ENCODE measurements at places on chromosomes 12 and 14.

DNA sequence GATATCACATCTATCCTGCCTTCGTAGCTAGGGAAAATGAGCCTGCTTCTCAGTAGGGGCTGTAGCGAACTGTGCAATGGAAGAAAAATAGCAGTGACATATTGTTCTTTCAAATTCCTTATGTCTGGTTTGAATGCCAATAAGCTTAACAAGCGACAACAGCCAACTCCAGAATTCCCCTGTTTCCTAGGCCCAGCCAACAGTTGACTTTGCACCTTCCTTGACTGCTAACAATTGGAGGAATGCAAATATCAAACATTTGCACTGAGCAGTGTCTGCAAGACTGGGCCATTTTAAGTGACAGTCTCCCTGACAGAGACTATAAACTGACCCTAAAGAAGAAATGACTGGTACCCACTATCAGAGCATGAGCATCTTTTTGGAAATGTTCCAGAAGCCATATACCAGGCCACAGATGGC is 12.0 kb upstream of the SERPINA1 start:
- no peak for DNase-seq

- DNase-seq: no peak
These were observed 81.1 kb downstream of the PELI2 start for GRCh38 chr14:56199095-56199981.

- DNase-seq: no peak
These were observed 17.4 kb downstream of the P2RX4 start for GRCh38 chr12:121227294-121227693.

DNA sequence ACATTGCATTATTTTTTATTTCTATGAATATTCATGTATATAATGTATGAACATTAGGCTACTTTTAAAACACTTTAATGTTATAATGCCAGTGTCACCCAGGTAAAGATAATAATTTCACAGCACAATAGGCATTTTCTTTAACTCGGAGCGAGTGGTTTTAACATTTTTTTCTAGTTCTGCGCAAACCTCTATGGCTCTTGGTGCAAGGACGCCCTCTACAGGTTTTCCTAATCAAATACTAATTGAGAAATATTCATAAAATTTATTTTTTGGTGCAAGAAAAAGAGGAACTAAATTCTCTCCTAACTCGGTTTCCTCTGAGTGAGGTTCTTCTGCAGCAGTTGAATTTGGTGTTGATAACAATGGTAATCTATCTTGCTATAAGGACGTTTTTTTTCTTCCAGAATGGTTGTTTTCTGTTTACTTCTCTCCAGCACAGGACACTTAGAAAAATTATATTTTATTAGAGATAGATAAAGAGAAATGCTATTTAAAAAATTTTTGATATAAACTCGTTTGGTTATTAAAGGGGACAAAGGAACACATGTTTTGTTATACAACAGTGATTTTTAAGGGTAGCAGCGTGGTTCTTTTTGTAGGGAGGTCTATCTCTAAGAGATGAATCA is 2.4 kb upstream of the WIF1 start:
- peak; percentile 11 for DNase-seq

DNA sequence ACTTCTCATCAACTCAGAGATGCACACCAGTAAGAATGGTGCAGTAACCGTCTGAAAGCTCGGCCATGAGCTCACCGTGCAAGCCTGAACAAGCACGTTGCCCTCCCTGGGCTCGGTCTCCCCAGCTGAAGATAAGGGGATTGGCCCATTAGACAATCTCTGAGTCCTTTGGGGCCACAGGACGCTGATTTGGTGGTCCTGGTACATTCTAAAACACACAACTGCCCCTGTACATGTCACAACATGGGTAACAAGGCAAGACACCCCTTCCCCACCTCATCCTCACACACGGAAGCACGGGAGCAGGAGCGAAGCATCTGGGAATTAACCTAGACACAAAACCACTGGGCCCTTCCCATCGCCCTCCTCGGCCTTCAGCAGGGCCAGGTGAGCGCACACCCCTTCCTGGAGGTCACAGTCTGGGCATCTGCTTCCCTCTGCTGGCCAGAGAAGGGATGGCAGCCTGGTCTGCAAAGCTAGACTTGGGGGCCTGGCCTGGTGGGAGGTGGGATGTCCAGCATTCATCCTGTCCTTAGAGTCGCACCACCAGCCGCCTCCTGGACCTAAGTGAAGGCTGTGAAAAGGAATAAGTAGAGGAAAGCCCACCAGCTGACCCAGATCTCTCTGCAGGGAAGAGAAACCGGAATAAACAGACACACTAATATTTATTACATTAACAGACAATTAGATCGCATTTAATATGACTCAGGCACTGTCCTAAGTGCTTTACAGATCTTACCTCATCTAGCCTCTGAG is 18.9 kb upstream of the SMUG1 start:
- DNase-seq: peak; percentile 76

DNA sequence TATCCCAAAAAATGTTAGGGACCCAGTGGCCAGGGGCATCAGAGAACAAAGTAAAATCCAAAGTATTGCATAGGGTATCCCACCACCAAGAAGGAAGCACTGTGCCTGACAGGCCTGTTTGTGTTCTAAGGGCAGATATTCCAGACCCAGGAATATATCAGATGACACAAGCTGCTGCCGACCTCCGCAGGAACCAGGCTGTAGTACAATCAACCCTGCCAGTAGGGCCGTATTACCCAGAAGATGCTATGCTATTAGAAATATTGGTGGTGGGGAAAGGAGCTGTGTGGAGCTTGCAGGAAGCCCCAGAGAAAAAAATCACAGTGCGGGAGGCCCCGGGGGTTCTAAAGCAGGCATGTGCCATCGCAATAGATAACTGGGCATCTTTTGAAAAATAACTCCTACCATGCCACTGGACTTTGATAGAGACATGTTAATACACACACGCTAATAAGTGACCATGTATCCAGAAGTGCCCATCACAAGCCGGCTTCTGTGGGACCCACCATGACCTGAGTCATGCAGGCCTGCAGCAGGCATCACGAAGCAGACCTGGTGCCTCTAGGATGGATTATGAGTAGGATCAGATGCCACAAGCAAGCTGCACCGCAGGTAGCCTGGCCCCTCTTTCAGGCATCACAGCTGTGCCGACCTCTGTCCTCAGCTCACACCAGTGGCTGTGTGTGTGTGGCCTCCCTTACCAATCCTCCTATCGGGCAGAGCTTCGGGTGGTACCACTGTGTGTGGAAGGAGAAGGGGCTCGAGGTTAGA is 242.7 kb downstream of the BCL11B start:
- no peak for DNase-seq

DNA sequence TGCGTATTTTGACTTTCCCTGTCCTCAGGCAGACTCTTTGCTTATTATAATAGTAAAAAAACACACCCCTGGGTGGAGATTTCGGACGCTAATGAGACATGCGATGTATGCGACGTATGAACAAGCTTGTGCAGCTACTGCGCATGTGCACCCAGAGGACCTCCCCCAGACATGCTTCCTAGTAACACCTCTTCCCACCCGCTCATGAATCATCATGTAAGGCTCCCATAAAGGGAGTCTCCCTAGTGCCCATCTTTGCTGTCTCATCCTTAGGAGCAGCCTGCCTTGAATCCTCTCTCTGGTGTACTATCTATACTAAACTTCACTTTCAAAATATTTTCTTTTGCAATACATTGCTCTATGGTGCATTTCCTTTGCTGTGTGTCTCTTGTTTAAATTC is 210.1 kb downstream of the TMEM132D start:
- no peak for DNase-seq

- peak; percentile 14 for DNase-seq
These were observed 14.8 kb downstream of the IRAK3 start for GRCh38 chr12:66203820-66204219.

DNA sequence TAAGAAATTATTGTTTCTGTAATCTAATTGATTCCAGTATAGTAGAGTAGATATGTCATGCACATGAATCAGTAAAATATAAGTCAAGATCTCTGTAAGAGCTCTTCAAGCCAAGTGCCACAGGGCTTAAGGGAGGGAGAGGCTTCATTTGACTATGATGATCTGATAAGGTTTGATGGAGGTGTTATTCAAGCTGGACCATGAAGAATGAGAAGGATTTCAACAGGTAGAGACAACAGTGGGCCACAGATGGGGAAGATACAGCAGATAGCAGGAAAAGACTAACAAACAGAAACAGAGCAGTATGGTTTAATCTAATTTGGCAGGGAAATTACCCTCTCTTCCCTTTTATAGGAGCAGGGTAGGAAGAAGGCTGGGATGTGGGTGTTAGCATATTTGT is 40.6 kb upstream of the FKBP4 start:
- DNase-seq: no peak

- no peak for DNase-seq
These were observed 157.6 kb downstream of the FOXA1 start for GRCh38 chr14:37437490-37437889.

DNA sequence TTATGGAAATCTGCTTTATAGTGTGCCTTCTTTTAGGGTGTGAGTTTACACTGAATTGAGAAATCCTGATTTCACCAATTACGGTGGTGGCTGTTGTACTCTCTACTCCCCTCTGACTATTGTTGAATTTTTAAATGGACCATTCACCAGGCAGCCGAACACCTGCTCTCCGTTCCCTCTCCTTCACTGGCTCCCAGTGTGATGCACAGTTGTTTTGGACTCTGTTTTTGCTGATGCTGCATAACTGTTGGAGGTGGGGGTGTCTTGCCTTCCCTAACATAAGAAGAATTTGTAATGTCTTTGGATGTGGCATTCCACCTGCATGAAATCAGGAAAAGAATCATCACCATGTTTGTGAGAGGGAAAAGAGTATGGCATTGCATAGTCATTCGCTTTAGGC is 341.2 kb downstream of the SNAPC1 start:
- no peak for DNase-seq

GRCh38 chr12:50261654-50262053 is 21.7 kb downstream of the LIMA1 start:
- no peak for DNase-seq

DNA sequence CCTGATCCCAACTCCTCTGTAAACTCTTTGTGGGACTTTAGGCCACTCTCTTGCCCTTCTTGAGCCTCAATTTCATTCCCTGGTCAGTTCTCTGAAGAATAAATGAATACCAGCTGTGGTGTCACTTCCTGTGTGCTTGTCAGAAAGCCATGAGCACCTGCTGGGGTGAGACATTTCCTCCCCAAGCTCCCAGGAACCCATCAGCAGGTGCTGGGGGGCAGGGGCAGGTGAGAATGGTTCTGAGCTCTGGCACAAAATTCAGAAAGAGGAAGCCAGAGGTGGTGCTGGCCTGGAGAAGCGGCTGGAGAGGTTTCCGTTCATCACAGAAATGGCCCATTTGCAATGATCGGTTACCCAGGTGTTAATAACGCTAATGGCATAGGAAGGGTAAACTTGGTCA is 14.9 kb downstream of the LHX5 start:
- no peak for DNase-seq

- DNase-seq: no peak
These were observed 462.9 kb upstream of the MIS18BP1 start for GRCh38 chr14:45715946-45716345.

- DNase-seq: no peak
These were observed 162.7 kb downstream of the GRIP1 start for GRCh38 chr12:66516133-66516532.

GRCh38 chr14:103284574-103285467 is 49.2 kb upstream of the EIF5 start:
- DNase-seq: no peak

DNA sequence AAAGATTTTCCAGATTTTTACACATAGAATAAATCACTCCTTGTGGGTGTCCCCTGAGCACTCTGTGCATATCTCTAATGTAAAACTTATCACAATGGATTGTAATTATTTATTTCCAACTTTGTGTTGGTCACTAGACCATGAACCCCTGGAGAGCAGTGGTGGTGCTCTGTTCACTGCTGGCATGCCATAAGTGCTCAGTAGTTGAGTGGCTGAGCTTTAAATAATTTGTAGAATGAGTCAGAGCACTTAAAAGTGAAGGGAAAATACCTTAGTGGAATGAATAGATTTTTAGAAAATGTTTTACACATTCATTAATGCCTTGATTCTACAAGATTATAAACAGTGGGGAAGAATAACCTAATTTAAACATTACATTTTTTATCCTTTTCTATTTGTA is 6.3 kb downstream of the MGAT4C start:
- DNase-seq: no peak

DNA sequence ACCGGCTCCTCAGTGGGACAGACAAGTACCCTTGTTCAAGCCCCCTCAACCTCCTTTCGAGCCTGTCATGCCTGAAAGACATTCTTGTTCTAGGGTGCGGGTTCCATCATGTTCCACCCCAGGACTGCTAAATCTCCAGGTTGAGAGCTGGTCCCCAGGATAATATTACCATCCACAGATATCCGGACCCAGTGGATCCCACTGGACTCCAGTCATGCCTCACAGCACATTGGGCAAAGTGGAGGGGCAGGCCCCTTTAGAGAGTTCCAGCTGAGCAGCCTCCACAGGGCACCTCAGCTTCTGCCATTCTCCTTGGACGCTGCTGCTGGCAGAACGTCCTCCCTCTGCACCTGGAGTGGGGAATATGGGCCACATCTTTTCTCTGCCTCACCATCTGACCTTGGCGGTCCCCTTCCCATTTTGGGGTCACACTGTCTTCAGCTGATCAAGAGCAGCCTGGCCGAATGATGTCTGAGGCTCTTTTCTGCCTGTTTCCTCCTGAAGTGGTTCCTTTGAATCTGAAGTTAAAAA is 137.4 kb downstream of the BCL11B start:
- no peak for DNase-seq

DNA sequence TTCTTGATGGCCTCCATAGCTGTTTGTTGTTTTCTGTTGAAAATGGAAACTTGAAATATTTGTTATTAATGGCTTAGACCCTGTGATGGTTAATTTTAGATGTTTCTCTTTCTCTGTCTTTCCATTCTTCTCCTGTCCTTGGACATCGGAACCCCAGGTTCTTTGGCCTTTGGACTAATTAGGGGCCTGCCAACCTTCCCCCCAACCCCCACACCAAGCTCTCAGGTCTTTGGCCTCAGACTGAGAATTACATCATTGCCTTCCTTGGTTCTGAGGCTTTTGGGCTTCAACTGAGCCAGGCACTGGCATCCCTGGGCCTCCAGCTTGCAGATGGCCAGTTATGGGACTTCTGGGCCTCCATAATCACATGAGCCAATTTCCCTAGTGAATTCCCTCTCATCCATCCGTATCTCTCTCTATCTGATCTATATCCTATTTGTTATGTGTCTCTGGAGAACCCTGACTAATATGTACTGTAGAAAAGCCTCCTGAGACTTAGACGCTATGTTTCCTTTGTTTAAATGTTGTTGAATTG is 71.6 kb downstream of the FGD4 start:
- no peak for DNase-seq

- DNase-seq: no peak
These were observed 161.4 kb downstream of the TTC7B start for GRCh38 chr14:90654831-90655276.

DNA sequence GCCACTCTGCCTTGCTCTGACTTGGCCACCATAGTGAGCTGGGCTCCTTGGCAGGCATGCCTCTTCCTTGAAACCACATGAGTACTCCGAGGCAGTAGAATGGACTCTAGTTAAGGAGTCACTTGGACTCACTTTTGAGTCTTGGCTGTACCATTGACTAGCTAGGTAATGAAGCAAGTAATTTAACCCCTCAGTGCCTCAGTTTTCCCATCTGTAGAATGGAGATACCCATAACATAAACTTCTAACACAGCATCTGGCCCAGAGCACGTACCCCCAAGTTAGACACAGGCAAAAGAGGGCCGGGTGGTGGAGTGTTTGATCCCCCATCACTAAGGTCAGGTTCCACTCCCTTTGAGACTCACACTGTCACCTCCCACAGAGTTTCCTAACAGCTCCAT is 8.3 kb downstream of the KRT77 start:
- no peak for DNase-seq
